ENCODE measurements at places on chromosomes 1 and 21. TPM values are rescaled to one million over a fixed set of nuclear protein-coding genes. Genes with fewer than 3 reads are reported as not detected.

DNA sequence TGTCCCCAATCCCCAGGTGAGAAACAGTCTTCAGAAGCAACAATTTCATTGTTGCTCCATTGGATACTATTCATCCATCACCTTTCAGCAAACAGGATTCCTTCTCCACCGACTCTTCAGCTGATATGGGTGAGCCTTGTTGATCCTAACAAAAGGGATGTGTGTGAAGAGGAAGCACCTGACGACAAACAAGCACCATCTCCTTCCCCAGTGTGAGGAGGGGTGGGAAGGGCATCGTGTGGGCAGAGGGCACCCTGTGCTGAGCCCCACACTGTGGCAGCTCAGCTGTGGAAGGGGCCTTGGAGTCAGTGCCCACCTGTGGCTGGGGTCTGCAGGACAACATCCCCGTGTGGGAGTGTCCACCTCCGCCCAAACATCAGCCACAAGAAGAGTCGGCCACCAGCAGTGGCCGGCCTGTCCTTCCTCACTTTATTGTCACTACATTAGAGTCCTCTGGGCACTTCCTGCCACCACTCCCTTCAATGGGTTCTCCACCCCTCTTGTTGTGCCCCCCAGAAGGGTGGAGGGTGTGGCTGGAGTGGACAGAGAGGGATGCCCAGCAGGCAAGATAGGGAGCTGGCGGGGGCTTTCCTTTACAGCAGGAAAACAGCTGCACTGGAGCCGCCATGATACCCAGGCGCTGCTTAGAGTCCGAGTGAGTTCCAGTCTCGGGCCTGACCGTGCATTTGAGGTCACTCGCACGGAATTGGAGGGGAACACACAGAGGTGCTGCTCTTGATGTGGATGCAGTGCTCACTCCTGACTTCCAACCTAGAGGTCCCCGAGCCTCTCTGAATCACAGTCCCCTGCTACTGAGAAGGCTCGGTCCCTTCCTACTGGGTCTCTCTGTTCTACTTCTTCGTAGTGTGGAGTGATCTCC is 40.9 kb downstream of the VPS26C start:
- H3K27me3 ChIP-seq, result no peaks in the 10 kb centered on the region
- no peaks in the 10 kb centered on the region for H3K36me3 ChIP-seq
- H3K4me3 ChIP-seq, result no peak overlapping the region

GRCh38 chr1:109819906-109820305 is 56.2 kb upstream of the EPS8L3 start:
- no peak for DNase-seq
- no peak overlapping the region for H3K4me3 ChIP-seq
- H3K36me3 ChIP-seq, result no peaks in the 10 kb centered on the region
- peaks cover 19% of the 10 kb centered on the region for H3K4me1 ChIP-seq

GRCh38 chr21:15825700-15826099 is 95.9 kb downstream of the USP25 start:
- DNase-seq, result no peak
- H3K27me3 ChIP-seq, result no peaks in the 10 kb centered on the region
- no peak overlapping the region for H3K4me3 ChIP-seq
- H3K4me1 ChIP-seq, result no peaks in the 10 kb centered on the region
- peak overlapping the region; percentile 71 for H3K27ac ChIP-seq
- no peaks in the 10 kb centered on the region for H3K36me3 ChIP-seq

- DNase-seq, result no peak
- H3K27me3 ChIP-seq, result no peaks in the 10 kb centered on the region
- H3K4me3 ChIP-seq, result no peak overlapping the region
- no peaks in the 10 kb centered on the region for H3K4me1 ChIP-seq
Measured at GRCh38 chr1:174445817-174446216, 1.9 kb upstream of the GPR52 start.

GRCh38 chr1:41776891-41777441 is 141.8 kb downstream of the HIVEP3 start:
- no peak overlapping the region for H3K4me3 ChIP-seq
- H3K27me3 ChIP-seq, result no peaks in the 10 kb centered on the region
- DNase-seq, result no peak
- no peak overlapping the region for H3K27ac ChIP-seq

- H3K36me3 ChIP-seq, result no peaks in the 10 kb centered on the region
- no peak overlapping the region for H3K4me3 ChIP-seq
- no peaks in the 10 kb centered on the region for H3K27me3 ChIP-seq
Measured at GRCh38 chr1:114522264-114522575, 11.2 kb upstream of the TRIM33 start.

DNA sequence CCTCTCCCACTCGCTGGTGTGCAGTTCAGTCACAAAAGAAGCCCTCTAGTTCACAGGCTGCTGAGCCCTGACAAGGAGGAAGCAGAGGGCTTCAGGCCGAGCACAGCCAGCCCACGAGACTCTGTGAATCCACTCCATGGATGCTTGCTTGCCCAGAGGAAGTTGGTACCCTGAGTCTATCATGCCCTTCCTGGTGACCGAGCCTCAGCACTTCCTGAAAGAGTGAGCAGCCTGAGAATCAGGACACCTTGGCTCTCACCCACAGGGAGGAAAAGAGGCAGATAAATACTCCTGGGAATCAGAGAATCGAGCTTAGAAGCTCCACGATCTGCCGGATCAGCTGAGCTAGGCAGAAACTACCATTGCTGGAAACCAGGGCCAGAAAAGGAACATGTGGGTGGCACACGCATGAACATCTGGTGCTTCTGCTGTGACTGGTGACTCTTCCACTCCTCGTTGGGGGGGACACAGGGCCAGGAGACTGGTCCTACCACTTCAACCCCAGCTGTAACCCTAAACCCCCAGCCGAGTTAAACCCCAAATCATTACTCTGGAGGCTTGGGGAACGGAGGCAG is 376.3 kb upstream of the CAMK1G start:
- no peaks in the 10 kb centered on the region for H3K36me3 ChIP-seq
- H3K27me3 ChIP-seq, result no peaks in the 10 kb centered on the region
- peak overlapping the region; percentile 7 for H3K4me3 ChIP-seq
- DNase-seq, result no peak
- no peak overlapping the region for H3K27ac ChIP-seq

GRCh38 chr1:31306278-31306677 is 9.4 kb downstream of the ZCCHC17 start:
- no peak for DNase-seq
- H3K27me3 ChIP-seq, result no peaks in the 10 kb centered on the region
- H3K27ac ChIP-seq, result no peak overlapping the region
- no peaks in the 10 kb centered on the region for H3K36me3 ChIP-seq
- H3K4me1 ChIP-seq, result no peaks in the 10 kb centered on the region
- H3K4me3 ChIP-seq, result no peak overlapping the region

DNA sequence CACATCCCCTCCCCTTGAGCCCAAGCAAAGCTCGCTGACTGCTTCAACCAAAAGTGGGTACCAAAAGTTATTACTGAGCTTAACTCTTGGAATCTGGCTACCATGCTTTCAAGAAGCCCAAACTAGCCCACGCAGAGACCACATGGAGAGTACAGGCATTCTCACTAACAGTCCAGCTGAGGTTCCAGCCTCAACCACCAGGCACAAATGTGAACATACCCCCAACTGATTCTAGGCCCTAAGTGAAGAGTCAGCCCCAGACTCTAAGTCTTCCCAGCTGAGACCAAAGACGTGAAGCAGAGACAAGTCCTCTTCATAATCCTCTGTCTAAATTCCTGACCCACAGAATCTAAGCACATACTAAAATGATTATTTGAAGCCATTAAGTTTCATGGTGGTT is 36.8 kb downstream of the EVI5 start:
- no peak for DNase-seq
- no peaks in the 10 kb centered on the region for H3K36me3 ChIP-seq
- no peaks in the 10 kb centered on the region for H3K4me1 ChIP-seq
- no peak overlapping the region for H3K27ac ChIP-seq

- no peak overlapping the region for H3K4me3 ChIP-seq
- H3K27me3 ChIP-seq, result no peaks in the 10 kb centered on the region
Measured at GRCh38 chr1:207243442-207244408, 77.8 kb upstream of the CD55 start.

DNA sequence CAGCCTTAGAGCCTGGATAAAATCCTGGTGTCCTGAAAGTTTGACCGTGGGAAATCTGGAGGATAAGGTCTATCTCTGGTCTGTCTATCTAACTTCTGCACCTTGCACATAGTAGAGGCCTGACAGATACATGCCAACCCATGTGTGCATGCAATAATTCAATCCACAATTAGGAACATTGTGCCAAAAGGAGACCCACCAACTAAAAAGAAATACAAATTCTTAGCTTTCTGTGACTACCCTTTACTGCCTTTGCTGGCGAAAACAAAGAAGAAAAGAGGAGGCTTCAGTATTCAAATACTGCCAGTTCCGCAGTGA is 381 bp upstream of the KLHL20 start:
- no peaks in the 10 kb centered on the region for H3K27me3 ChIP-seq
- H3K4me3 ChIP-seq, result peak overlapping the region; percentile 89
- H3K36me3 ChIP-seq, result no peaks in the 10 kb centered on the region
- no peaks in the 10 kb centered on the region for H3K4me1 ChIP-seq
- no peak for DNase-seq

DNA sequence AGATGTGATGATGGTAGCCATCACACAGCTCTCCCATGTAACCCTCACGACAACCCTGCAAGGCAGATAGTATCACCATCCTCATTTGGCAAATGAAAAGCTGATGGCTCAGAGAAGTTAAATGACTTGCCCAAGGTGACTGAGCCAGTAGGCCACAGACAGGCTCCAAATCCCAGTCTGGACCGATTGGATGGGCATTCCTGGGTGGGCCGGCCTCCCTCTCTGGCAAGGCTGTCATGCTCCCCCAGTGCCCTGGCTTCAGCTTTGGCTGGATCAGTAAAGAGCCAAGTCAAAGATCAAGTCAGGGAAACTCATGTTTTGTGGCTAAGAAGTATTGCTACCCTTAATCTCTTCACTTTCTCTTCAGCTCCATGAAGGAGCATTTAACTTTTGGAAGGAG is 41.2 kb downstream of the CDCP2 start:
- no peaks in the 10 kb centered on the region for H3K27me3 ChIP-seq
- H3K36me3 ChIP-seq, result no peaks in the 10 kb centered on the region
- DNase-seq, result no peak
- no peak overlapping the region for H3K4me3 ChIP-seq

GRCh38 chr1:198082576-198082975 is 74.2 kb upstream of the NEK7 start:
- H3K4me1 ChIP-seq, result no peaks in the 10 kb centered on the region
- no peaks in the 10 kb centered on the region for H3K36me3 ChIP-seq
- DNase-seq, result no peak
- H3K4me3 ChIP-seq, result no peak overlapping the region
- no peak overlapping the region for H3K27ac ChIP-seq

DNA sequence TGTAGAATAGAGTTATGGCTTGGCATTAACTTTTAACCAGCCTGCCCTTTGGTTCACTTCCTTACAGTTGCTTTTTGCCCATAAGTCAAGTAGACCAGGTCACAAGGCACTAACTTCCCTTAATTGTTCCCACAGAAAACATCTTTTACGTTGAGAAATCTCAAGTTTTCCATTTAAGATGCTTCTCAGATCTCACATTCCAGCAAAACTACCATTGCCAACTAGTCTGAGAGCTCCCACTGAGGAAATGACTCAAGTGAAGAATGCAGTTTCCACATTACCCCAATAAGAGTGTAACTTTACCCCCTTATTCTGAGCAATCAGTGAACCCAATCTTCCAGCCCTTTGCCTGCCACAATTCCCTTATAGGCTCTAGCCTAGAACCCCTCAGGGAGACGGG is 502.2 kb upstream of the OLFM3 start:
- no peaks in the 10 kb centered on the region for H3K36me3 ChIP-seq
- no peak for DNase-seq
- no peaks in the 10 kb centered on the region for H3K27me3 ChIP-seq
- no peak overlapping the region for H3K4me3 ChIP-seq

DNA sequence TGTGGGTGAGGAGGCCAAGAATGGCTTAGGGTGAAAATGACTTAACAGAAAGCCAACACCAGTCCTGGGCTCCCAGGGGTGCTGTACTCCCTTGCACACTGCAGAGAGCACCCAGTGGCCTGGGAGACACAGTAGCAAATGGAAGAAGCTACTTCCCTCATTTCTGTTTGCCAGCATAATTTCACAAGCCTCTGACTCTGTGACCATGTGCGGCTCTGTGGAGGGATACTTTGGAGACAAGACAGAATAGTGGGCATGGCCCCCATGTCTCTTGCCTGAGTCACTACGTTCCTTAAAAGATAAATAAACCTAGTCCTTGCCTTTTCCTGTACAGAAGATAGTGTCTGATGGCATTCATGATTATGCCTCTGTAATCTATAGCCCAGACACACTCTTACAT is 38.1 kb downstream of the TRIM62 start:
- no peaks in the 10 kb centered on the region for H3K27me3 ChIP-seq
- no peak overlapping the region for H3K4me3 ChIP-seq
- H3K27ac ChIP-seq, result no peak overlapping the region
- H3K36me3 ChIP-seq, result no peaks in the 10 kb centered on the region

DNA sequence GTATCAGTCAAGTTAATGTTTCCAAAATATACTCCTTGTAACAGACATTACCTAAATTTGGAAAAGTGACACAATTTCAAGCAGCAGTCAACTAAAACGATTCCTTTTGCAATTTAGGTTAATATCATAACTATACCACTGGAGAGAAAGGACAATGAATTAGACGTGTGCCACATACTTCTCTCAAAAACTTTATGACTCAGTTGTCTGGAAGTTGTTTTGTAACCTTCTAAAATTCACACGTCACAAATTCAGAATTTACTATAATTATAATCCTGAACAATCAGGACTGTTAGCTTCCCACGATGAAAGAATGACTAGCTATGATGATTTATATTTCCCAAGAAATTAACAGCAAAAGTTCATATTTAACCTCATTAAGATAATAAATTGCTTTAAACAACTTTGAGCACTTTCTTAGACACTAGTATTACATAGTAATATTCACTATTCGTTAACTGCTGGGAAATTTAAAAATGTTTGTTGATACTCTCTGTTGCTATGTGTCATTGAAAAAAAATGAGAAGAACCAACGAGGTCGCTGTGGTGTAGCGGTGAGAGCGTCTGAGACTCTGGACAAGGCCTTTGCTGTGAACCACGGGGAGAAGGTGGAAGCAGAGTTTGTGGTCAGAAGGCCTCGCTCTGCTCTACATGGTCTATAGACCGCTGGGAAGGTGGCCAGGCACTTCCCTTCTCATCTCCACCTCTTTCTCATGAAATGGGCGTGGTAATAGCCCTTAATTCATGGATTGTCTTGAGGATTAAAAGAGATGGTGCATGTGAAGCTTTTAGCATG is 27.9 kb upstream of the BATF3 start:
- no peaks in the 10 kb centered on the region for H3K4me1 ChIP-seq
- H3K36me3 ChIP-seq, result no peaks in the 10 kb centered on the region
- H3K4me3 ChIP-seq, result no peak overlapping the region
- no peaks in the 10 kb centered on the region for H3K27me3 ChIP-seq

GRCh38 chr1:234375672-234376071 is 2.4 kb downstream of the COA6 start:
- H3K4me1 ChIP-seq, result no peaks in the 10 kb centered on the region
- no peaks in the 10 kb centered on the region for H3K36me3 ChIP-seq
- no peak overlapping the region for H3K27ac ChIP-seq
- H3K4me3 ChIP-seq, result no peak overlapping the region
- DNase-seq, result no peak

FCRL4 gene
- not detected for total RNA-seq

C1QTNF12 gene
- not detected for total RNA-seq

SLC1A7 gene
- not detected for total RNA-seq

PRMT6 gene
- 36.5 TPM for total RNA-seq

ZBTB8A gene
- 42.2 TPM for total RNA-seq

SERPINC1 gene
- not detected for total RNA-seq

F5 gene
- total RNA-seq, result not detected

LDLRAD2 gene
- 0.48 TPM for total RNA-seq

EDN2 gene
- not detected for total RNA-seq

CCDC27 gene
- not detected for total RNA-seq

CRYZ gene
- 22.4 TPM for total RNA-seq

FCRL5 gene
- not detected for total RNA-seq

HUNK gene
- total RNA-seq, result 8.8 TPM

OPRD1 gene
- total RNA-seq, result not detected

AUNIP gene
- total RNA-seq, result not detected

RHCE gene
- not detected for total RNA-seq

All from uterus (tissue), 4 donors.